ENCODE measurements at places on chromosomes 13 and 19.

DNA sequence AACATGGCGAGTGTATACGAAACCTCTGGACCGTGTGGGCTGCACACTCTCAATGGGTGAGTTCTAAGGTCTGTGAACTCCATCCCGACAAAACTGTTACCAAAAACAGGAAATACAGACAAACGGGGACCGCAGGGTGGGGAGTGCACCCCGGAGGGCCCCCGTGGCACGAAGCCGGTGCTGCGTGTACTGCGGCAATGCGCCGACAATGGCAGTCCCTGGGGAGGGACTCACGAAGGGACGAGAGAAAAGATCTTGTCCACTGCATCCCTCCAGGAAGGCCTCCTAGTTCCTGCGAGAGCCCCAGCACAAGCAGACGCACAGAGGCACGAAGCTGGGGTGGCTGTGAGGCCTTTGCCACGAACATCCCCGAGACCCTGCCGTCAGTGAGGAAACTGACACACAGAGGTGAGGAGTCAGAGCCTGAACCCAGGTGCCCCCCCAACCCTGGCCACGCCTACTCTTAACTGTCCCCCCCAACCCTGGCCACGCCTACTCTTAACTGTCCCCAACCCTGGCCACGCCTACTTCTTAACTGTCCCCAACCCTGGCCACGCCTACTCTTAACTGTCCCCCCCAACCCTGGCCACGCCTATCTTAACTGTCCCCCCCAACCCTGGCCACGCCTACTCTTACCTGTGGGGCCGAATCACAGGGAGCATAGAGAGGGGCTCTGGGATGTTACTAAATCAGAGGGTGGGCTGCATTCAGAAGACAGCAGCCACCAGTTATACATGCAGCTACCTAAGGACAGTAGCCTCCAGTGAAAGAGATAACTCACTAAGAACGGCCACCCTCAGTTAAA, 4.2 kb downstream of the MED16 start:
- DNase-seq, result no peak

DNA sequence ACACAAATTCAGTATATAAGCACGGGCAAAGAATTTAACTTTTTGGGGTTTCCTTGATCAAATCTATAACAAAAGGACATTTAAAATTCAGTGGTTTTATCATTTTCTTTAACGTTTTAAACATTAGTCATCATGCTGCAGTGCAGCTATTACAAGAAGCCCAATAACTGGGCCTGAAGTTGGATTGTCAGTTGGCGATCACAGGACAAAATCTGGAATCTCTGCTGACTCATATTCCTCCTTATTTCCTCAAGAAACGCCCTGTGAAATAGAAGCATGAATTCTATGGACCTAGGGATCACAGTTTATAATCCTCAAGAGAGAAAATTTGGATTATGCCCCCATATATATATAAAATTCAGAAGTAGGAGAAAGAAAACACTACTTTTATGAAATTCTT, 971.6 kb upstream of the MIR17HG start:
- no peak for DNase-seq

DNA sequence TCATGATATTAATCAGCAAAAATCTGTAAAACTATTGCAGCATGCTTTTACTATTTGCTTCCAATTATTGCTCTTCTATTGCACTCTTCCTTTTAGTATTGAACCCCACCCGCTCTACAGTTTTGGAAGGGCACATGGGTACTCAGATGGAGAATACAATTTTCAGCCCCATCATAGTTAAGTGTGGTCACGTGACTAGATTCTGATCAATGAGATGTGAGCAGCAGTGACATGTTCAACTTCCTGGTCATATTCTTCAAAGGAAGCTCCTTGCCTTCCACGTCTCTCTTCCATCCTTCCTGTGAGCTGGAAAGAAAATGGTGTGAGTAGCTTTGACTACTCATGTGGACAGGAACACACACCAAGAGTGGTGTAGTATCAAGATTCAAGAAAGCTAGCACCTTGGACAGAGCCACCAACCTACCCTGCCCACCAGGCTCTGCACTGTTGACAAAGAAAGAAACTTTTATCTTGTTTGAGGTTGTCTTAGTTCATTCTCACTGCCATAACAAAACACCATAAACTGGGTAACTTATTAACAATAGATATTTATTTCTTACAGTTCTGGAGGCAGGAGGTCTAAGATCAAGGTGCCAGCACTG, 3.8 kb upstream of the FGF14 start:
- peak; percentile 41 for DNase-seq

- no peak for DNase-seq
Measured at GRCh38 chr19:33233056-33233873, 7.6 kb upstream of the SLC7A10 start.

DNA sequence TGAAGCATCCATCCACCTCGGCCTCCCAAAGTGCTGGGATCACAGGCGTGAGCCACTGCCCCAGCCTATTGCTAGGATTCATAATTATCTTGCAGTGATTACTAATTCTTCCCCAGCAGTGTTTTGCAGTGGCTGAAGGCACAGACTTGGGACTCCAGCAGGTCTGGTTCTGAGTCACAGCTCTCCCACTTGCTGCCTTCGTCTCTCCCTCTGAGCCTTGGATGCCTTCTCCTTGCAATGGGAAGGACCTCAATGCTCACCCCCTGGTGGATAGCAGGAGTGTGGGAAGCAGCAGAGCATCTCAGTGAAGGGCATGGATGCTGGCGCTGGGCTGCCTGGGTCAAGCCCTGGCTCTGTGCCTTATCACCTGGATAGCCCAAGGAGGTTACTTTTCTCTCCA, 37.6 kb upstream of the SHKBP1 start:
- DNase-seq, result no peak

DNA sequence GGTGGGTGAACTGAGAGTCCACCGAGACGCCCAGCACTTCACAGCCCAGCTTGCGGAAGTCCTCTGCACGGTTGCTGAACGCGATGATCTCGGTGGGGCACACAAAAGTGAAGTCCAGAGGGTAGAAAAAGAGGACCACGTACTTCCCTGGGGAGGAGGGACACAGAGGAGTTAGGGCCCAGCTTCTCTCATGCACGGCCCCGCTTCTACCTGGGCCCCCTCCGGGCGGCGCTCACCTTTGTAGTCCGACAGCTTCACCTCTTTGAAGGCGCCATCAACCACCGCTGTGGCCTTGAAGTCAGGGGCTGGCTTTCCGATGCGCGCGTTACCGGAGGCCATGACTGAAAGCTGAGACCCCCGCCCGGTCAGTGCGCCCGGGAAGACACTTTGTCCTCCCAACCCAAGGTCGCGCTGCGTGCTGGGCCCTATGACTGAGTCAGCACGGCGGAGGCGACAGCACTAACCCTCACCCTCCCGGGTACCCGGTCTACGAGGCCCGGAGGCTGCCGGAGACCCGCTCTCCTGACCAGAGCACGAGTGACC, 606 bp downstream of the PRDX2 start:
- no peak for DNase-seq

DNA sequence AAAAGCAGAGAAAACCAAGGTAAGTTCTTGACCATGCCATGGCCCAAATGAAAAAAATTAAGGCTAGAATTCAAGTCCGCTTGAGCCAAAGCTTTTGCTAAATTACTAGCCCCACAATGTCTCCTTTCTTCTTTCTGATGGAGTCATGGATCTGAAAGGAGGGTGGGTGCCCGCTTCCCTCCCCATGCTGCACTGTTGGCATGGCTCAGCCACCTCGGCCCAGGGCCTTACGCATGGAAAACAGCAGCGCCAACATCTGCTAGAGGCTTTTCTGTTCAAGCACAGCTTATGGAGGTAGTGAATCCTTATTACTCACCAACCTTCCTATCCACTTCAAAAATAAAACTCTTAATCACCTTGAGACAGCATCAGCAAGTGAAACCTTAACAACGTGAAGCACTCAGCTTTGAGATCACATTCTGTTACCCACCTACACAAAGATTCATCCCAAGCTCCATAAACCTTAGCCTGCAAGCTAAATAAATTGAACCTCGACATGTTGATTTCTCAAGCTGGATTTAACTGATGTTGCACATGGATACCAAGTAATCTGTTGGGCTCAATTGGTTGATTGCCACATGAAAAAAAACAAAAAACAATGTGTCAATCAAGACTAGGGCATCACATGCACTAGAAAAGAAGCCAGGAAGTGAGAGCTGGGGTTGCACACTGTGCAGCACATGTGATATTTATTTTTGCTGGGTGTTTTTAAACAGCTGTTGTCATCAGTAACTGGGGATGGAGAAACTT, 43.4 kb downstream of the TPT1 start:
- no peak for DNase-seq

GRCh38 chr13:52750713-52751112, 11.1 kb upstream of the CNMD start:
- DNase-seq, result no peak

DNA sequence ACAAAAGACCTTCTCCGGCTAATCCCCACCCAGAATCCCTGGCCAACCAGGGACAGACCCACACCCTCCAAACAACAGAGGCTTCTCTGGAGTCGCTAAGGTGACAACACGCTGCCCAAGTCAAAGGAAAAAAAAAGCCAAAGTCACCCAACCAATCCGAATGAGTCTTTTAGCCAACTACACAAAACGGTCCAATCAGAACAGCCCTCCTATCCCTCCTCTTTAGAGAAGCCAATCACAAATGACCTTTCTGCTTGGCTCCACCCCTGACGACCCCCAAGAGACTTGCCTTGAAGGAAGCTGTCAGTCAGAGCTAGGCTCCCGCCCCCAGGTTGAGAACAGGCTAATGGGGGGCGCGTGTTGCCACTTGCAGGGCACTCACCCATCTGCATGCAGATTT, 6.6 kb upstream of the FBXW9 start:
- peak; percentile 92 for DNase-seq

GRCh38 chr13:80840316-80840976, 499.5 kb upstream of the SPRY2 start:
- no peak for DNase-seq

GRCh38 chr19:16714702-16715287, 4.9 kb upstream of the NWD1 start:
- DNase-seq, result peak; percentile 79

DNA sequence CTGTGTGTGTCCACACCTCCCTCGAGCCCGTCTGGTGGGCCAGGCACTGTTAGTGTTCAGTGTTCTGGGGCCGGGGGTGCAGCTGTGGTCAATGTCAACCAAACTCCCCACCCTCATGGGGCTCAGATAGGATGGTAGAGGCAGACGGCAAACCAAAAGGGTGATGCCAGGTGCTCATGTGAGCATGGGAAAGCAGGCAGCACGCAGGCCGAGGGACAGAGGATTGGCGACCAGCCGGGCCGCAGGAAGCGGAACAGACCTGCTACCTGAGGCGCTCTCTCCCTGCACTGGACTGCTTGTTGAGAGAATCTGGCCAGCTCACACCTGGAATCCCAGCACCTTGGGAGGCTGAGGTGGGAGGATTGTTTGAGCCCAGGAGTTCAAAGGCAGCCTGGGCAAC, 29.1 kb downstream of the DHX34 start:
- no peak for DNase-seq

DNA sequence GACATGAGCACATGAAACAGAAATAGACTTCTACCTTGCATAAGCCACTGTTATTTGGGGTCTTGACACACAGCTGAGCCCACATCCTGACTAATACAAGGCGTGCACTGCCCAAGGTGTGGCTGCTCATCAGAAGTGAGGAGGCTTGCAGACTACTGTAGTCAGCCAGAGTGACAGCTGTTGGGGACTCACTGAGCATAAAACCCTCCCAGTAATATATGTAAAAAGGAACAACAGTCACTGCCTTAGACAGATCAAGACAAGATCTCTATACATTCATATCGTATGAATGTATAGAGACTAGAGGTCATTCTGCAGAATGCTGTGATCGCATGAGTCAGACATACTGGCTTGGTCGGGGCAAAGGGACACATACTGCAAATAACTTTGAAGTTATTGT, 4.1 kb upstream of the C1QTNF9B start:
- no peak for DNase-seq

DNA sequence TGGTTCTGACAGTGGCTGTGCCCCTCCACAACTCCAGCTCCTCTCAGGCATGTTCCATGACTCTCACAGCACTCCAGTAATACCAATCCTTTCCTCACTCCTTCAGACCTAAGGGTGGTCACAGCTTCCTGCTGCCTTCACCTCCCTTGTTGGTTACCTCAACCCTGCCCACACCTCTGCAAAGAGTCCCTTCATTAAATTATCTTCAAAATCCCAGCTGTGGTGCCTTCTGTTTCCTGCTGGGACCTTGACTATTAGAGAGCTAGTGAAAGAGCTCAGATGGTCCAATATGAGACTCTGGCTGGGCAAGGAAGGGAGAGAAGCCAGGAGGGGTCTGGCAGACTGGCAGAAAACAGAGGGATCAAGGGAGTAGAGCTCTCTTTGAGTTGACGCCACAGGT, 26.1 kb downstream of the DEDD2 start:
- no peak for DNase-seq

DNA sequence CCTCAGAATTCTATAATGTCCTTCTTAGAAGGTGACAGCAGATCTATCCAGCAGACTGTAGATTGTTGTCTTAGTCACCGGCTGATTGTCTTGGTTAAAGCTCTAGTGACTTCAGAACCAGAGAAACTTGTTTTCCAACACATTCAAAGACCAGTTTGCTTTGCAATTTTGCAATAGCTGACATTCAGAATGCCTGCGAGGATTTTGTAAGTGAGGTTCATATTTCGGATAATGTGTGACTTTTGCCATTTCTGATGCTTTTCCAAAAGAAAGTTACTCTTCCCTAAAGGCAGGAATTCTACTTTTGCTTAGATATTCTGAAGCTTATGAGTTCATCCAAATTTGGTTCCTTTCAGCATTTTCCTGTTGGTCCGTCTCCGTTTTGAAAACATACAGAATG, 13.2 kb downstream of the SPINT2 start:
- peak; percentile 14 for DNase-seq

DNA sequence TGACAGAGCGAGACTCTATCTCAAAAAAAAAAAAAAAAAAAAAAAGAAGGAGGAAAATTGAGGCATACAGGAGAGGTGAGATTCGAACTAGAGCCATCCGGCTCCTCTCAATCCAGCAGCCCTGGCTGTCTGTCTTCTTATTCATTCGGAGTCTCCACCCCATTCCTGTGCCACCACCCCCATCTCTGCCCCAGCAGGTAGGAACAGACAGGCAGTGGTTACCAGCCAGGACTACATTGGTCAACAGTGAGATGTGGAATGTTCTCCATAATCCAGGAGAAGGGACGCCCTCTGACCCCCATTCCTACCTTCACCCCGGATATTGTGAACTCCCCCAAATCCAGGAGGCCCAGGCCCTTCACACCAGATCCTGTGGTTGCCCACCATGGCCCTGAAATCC, 6.6 kb upstream of the S1PR2 start:
- DNase-seq, result no peak

GRCh38 chr19:18464646-18465045, 26.7 kb upstream of the ISYNA1 start:
- DNase-seq, result no peak

GRCh38 chr19:1767464-1767933, 14.2 kb downstream of the ONECUT3 start:
- peak; percentile 92 for DNase-seq

DNA sequence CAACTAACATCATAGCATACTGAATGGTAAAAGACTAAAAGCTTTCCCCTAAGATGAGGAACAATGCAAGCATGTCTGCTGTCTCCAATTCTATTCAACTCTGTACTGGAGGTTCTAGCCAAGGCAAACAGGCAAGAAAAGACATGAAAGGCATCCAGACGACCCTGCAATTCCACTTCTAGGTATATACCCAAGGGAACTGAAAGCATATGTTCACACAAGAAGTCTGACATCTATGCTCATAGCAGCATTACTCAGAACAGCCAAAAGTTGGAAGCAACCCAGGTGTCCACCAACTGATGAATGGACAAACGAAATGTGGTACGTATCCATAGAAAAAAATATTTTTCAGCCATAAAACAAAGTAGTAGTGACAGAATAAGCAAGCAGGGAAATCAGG, 39.1 kb downstream of the PEPD start:
- no peak for DNase-seq

Data from iPS-NIHi11 (cell line).